ENCODE measurements at places on chromosomes 4 and X.

DNA sequence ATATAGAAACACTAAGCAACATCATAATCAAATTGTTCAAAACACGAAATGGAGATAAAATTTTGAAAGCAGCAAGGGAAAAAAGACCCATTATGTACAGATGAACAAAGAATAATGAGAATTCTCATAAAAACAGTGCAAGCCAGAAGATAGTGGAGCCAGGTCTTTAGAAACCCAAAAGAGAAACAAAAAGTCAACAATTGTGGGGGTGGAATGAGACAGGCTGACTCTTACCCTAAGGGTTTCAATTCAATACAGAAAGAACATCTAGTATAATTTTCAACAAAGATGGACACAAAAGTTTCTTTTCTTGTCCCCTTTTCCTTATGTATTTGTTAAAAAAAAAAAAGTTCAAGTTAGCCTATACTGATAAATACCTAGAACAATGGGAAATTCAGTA, 34.0 kb upstream of the MAGEB2 start:
- DNase-seq = no peak

GRCh38 chr4:35189988-35190613, 1054.2 kb downstream of the ARAP2 start:
- no peak for DNase-seq

DNA sequence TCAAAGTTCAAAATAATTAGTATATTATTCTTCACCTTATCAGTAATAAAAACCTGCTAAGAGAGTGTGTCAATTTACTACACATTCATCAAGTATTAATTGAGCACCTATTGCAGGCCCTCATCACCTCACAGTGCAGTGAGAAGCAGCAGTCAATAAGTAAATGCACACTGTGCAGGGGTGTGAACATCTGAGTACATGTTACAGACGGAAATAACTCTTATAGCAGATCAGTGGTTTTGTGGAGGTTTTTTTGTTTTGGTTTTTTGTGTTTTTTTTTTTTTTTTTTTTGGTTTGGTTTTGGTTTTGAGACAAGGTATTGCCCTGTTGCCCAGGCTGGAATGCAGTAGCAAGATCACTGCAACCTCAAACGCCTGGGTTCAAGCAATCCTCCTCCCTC, 20.3 kb downstream of the KLF3 start:
- DNase-seq = no peak

GRCh38 chrX:124280294-124280902, 52.1 kb upstream of the TEX13D start:
- no peak for DNase-seq

GRCh38 chr4:184356366-184356765, 118.0 kb downstream of the IRF2 start:
- DNase-seq = no peak

GRCh38 chr4:173704201-173704600, 174.2 kb upstream of the HAND2 start:
- DNase-seq = no peak

- no peak for DNase-seq
These were observed 84.4 kb downstream of the LRP2BP start for GRCh38 chr4:185311113-185311888.

- no peak for DNase-seq
These were observed 33.4 kb downstream of the NELFA start for GRCh38 chr4:1975391-1975801.

DNA sequence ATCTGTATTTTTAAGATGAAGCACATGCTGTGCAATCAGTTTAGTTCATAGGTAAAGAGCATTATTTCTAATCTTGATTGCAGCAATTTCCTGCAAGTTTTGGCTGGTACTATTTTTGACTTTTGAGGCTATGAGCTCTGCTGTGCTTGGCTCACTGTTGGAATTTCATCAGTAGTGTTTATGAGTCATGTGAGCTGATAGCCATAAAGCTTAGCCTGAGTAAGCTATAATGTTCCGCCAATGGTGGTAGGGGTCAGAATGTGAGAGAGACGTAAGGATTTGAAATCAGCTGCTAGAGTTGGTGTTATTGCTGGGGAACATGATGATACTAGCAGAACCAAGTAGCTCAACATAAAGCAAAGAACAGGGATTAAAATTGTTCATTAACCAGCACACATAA, 590.9 kb upstream of the GNPDA2 start:
- no peak for DNase-seq

DNA sequence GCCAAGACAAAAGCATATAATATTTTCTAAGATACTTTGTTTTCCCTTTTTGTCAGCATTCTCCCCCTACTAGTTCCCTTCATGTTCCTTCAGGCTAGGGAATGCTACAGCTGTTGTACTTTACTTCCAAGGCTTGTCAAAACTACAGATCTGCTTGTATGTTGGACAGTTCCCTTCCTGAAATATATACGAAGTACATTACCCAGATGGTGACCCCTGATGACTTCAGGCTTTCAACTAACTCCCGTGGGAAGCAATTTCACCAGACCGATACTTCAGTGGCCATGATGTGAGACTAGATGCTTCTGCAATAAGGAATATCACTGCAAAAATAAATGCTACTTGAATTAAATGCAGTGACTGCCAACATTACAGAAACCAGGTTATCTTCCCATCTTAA, 332.8 kb downstream of the SH2D1A start:
- DNase-seq = no peak

DNA sequence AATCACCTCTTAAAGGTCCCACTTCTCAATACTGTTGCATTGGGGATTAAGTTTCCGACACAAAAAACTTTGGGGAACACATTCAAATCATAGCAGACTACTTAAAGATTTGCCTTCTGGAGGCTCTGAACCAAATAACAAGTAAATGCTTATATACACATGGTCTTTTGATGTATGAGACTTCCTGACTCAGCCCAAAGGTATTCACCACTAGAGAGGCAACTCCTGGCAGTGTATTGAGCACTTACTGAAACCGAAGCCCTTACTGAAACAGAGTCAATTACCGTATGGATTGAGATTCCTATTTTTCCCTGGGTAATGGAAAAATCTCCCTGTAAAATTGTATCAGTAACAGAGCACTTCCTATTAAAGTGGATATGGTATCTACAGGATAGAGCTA, 45.4 kb downstream of the ZCCHC13 start:
- no peak for DNase-seq

DNA sequence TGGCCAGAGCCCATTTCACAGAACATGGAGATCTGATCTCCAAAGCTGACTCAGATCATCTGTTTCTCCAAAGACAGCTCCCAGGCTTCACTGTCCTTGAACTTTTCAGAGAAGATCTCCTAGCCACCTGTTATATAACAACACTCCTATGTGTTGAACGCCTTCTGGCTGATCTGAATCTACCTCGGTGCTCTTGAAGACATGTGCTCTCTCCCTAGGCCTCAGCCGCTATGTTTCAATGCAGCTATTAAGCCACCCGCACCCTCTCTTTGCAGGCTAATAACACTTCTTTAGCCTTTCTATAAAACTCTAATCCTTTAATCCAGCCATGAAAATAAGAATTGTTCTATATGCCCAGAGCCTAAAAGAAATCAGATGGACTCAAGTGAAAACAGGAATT, 34.9 kb downstream of the SEL1L3 start:
- DNase-seq = no peak

DNA sequence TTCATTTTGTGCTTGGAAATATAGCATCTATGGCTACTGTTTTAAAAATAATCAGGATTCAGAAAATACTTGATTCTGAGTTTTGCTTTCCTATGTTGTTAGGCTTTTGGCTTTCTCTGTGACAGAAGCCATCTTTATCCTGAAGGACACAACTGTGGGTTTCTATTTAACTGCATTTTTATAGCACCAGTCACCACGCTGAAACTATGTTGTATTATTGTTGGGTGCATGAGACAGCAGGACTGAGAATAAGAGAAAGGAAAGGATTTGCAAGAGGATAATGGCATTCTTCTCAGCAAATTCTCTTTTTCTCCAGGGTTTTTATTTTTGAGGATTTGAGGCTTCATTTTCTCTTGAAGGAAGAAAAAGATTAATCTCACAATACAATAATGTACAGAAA, 10.1 kb upstream of the NEUROG2 start:
- DNase-seq = no peak

DNA sequence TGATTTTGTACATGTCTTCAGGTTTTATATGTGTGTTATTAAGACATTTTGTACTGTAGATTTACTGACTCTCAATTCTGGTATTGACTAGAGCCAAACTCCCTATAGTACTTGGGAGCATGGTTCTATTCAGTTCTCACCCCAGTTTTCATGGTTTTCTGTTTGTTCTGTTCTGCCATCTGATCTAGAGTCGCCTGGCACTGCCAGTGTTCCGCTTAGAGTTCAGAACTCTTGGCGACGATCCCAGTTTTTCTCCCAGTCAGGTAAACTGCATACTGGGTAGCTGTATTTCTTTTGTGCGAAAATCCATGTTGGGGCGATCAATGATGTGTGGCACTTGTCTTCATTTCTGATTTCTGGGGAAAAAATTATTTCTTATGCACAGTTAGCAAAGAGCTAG, 78.0 kb downstream of the PHOX2B start:
- no peak for DNase-seq

DNA sequence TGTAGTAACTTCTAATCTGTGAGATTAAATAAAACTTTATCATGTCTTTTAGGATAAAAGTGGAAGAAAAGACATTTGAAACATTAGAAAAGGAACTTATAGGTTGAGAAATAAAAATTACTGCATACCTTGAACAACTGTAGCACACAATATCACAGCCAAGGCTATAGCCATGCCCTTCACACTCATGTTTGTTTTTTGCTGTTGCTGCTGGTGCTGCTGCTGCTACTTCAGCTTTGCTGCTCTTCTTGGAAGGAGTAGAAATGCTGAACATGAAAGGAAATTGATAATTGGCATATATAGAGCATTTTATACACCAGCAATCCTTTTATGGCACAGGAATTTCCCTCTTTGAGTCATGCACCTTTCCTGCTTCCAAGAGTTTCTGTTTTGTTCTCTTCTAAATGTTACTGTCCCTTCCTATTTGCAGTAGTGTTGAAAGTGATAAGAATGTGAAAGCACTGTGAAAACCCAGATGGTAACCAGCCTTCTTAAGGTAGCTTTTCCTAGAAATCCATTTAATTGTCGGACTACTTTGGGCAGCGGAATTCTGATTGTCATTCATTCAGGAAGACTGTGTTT, at the start of gene CXCL11:
TSS of gene CXCL11 (minus strand) at position 272 of the 582 bp plus-strand sequence. CDS start at position 189, 83 bp downstream.
- DNase-seq = no peak

GRCh38 chr4:61583696-61584095, 383.6 kb downstream of the ADGRL3 start:
- no peak for DNase-seq

DNA sequence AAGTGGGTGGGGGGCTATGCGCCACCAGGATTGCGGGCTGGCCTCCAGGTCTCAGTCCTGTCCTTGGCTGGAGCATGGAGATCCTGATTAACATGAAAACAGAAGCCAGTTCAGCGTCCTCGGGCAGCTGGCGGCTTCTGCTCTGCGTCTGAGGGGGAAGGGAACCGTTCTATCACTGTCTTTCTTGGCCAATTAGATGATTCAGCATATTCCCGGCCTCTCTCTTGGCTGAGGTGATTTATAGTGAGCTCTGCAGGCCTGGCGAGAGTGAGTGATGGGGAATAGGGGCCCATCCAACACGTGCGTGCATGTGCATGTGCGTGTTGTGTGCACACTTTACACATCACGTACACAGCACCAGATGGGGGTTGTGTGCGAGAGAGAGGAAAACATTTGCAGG, 145.8 kb upstream of the ATP6AP2 start:
- no peak for DNase-seq

- DNase-seq = no peak
These were observed 47.3 kb upstream of the TLR3 start for GRCh38 chr4:186021461-186022167.

Measured in Right ventricle myocardium inferior (tissue), 1 donor.